ENCODE measurements at places on chromosomes 5 and 9. TPM values are rescaled to one million over a fixed set of nuclear protein-coding genes. Genes with fewer than 3 reads are reported as not detected.

Gene SOX30
- total RNA-seq = under 0.01 TPM

Gene BARHL1
- not detected for total RNA-seq

Gene RAB3C
- total RNA-seq = 46.5 TPM

Gene GPR151
- 0.41 TPM for total RNA-seq

Gene SLC6A19
- total RNA-seq = not detected

Gene GRXCR2
- not detected for total RNA-seq

Gene KIAA1191
- 111 TPM for total RNA-seq

Gene PCDHAC2
- total RNA-seq = 29.8 TPM
